ENCODE measurements at places on chromosomes 2 and 18.

- DNase-seq, result no peak
Measured at GRCh38 chr2:202307690-202308089, 42.1 kb downstream of the NOP58 start.

- no peak for DNase-seq
Measured at GRCh38 chr2:128262315-128263253, 56.1 kb downstream of the HS6ST1 start.

GRCh38 chr2:201237486-201238123 is 22.7 kb upstream of the CASP8 start:
- no peak for DNase-seq

- no peak for DNase-seq
Measured at GRCh38 chr2:111905990-111906735, 7.8 kb downstream of the MERTK start.

DNA sequence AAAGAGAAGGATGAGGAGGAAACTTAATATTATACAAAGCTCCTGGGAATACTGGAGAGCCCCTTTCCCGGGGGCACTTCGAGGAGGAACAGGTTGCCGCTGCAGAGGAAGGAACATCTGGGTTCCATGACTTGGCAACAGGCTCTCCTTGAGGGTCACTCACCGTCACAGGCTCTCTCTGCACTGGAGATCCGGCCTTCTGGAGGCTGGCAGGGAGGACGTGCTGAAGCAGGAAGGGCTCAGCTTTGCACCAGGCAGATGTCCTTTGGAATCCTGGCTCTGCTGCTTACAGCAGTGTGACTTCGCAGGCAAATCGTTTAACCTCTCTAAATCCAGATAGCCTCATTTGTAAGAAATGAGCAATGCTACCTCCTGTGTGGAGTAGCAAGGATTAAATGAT is 2.9 kb upstream of the DPYSL5 start:
- DNase-seq, result no peak
